ENCODE measurements at places on chromosomes 11 and 22.

DNA sequence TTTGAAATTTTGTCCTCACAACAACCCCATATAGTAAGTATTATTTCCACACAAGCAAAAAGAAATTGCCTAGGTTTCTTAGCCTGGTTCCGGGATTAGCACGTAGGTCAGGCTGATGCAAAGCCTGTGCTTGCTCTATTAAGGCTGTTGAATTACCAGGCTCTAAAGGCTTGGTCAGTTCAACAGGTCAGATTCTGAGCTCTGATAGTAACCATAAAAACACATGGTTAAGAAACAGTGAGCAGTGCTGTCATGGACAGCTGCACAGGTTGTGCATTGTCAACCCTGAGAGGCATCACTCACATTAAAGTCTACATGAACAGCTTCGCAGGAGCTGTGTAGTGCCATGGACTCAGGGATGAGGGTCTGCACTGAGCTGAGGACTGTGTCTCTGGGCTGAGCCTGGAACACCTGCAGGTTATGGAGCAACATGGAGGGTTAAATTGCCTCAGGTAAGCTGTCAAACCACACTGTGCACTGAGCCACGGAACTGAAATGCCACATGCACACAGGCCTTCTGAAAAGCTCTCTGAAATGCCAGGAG, 98.0 kb downstream of the PIWIL4 start:
- H3K27me3 ChIP-seq: 0 out of 2 replicates have a peak, but pooled peaks cover 7% of the 10 kb centered on the region
- no peaks in the 10 kb centered on the region for H3K36me3 ChIP-seq
- no peak overlapping the region for H3K27ac ChIP-seq
- no peak for DNase-seq
- H3K4me3 ChIP-seq: no peak overlapping the region
- no peaks in the 10 kb centered on the region for H3K4me1 ChIP-seq

DNA sequence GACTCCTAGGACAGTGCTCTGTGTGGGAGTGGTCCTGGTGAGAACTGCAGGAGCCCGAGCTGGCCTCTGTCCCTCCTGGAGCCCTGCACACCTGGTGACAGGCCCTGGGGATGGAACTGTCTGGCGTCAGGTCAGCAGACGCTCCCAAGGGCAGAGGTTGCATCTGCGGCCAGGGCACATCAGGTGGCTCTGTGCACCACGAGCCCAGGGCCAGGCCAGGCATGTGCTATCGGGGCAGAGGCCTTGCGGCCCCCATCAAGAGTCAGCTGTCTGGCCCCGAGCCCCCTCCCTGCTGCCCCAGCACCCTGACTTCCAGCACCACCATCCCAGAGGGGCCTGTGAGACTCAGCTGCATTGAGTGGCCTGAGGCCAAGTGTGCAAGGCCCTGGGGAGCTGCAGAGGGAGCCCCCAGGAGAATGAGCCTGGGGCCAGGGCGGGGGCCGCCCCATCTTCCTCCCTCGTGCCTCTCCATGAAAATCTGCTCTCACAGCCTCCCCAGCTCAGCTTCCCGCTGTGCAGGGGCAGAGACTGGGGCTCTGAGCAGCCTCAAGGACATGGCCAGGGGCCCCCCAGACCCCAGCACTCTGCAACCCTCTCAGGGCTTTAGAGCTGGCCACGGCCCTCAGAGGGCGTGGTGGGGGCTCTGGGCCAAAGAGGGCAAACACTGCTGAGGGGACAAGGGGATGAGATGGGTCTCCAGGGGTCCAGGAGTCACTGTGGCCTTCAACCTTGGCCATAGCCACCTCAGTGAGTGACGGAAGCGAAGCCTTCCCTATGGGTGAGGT, 56.4 kb downstream of the RTL6 start:
- no peak overlapping the region for H3K4me3 ChIP-seq
- no peak for DNase-seq

DNA sequence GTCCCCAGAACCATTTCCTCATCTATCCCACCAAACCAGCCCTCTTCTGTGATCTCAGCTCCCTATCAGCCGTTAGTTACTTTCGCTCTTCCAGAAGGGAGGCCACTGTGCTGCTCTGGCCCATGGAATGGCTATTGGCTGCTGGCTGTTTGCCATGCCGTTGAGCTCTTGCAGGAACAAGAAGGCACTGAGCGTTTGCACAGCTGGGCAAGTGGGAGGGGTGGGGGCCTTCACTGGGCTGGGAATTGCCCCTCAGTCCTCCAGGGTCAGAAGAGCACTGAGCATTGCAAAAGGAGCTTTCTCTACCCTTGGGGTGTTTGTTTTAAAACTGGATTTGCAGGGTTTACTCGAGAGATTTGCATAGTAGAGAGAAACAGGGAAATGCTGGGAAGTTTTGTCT, 129.0 kb upstream of the PARVA start:
- no peaks in the 10 kb centered on the region for H3K36me3 ChIP-seq
- no peak overlapping the region for H3K27ac ChIP-seq
- DNase-seq: no peak
- no peaks in the 10 kb centered on the region for H3K27me3 ChIP-seq
- H3K4me1 ChIP-seq: no peaks in the 10 kb centered on the region
- no peak overlapping the region for H3K4me3 ChIP-seq

GRCh38 chr22:17705951-17706900, 67.7 kb downstream of the BCL2L13 start:
- H3K27me3 ChIP-seq: no peaks in the 10 kb centered on the region
- H3K4me3 ChIP-seq: no peak overlapping the region
- peaks cover 9% of the 10 kb centered on the region for H3K4me1 ChIP-seq
